Skin of body (tissue), 3 donors: ENCODE measurements at places on chromosomes 12 and 14. TPM values are rescaled to one million over a fixed set of nuclear protein-coding genes. Genes with fewer than 3 reads are reported as not detected.
A peak's percentile ranks its signal among the peaks of the same experiment; 100 is the strongest.

The TAS2R31 gene
- total RNA-seq = 13.5 TPM

GRCh38 chr12:6031001-6031400 lies 85.9 kb upstream of the ANO2 start:
- DNase-seq = no peak

DNA sequence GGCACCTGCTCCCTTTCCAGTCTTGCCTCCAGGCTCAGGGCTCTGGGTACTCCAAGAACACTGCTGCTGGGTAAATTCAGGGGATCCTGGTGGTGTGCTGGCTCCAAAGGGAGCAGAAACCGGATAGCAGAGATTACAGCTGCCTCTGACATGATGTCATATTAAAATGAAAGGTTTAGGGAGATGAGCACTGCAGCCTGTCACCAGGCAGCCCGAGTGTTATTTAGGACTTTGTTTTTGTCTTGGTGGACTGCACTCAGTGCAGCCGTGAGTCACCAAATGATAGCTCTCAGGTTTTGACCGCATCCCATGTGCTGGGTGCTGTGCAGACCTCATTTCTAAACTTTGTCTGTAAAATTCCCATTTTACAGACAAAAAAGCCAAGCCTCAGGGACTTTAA lies 266.0 kb upstream of the CRY1 start:
- no peak for DNase-seq

DNA sequence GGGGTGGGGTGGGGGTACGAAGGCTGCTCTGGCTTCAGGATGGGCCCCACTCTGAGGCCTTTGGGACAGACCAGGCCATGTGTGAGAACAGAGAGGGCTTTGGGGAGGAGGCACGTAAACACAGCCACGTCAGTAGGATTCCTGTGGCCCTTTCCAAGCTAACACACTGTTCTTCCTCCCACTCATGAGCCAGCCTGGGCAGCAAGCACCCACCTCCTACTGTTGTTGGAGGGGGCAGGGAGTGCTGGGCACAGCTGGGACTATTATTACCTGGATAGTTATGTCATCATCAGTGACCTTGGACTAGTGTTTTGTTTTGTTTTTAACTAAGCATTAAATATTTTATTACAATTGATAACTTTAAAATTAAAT lies 5.3 kb downstream of the CHGA start:
- no peak for DNase-seq

The NEDD1 gene
- 32.2 TPM for total RNA-seq

DNA sequence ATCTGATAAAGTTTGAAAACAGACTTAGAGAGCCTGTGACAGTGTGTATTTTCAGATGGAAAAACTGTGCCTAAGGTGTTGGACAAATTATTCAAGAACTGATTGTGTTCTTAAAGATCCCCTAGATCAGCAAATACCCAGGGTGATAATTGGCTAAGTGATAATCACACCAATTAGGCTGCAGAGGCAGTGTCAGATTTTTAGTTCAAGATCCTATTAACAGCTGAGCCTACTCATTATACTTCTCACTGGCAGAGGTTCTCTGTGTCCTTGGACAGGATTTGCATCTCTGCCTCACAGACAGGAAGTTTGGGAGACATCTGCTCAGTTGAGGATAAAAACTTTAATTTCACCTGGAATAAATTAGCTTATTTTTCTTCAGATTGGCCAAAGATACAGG lies 4.3 kb upstream of the FGD4 start:
- no peak for DNase-seq

- DNase-seq = peak; percentile 68
These were observed 10.2 kb upstream of the GOLGA5 start for GRCh38 chr14:92783813-92784431.

The CIROP gene
- total RNA-seq = not detected

GRCh38 chr12:78403136-78403535 lies 461.4 kb upstream of the SYT1 start:
- no peak for DNase-seq

DNA sequence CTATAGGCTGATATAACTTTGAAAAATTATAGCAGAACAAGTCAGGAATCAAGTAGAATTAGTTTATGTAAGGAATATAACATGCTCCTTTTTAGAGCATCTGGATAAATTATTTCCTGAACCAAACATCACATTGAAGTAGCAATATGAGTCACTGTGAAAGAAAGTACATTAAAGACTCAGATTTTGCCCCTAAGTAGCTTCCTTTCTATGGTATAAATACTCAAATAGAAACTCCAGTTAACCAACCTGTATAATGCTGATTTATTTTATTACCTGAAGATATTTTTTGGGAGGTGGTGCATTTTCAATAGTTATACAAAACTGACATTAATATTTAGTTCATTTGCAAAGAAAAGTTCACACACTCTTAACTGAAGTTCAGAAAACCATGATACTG lies 312.1 kb downstream of the ITPR2 start:
- DNase-seq = no peak

GRCh38 chr12:83141460-83141994 lies 454.8 kb downstream of the TMTC2 start:
- no peak for DNase-seq
